ENCODE measurements at places on chromosomes 5 and 9.
A peak's percentile ranks its signal among the peaks of the same experiment; 100 is the strongest.

DNA sequence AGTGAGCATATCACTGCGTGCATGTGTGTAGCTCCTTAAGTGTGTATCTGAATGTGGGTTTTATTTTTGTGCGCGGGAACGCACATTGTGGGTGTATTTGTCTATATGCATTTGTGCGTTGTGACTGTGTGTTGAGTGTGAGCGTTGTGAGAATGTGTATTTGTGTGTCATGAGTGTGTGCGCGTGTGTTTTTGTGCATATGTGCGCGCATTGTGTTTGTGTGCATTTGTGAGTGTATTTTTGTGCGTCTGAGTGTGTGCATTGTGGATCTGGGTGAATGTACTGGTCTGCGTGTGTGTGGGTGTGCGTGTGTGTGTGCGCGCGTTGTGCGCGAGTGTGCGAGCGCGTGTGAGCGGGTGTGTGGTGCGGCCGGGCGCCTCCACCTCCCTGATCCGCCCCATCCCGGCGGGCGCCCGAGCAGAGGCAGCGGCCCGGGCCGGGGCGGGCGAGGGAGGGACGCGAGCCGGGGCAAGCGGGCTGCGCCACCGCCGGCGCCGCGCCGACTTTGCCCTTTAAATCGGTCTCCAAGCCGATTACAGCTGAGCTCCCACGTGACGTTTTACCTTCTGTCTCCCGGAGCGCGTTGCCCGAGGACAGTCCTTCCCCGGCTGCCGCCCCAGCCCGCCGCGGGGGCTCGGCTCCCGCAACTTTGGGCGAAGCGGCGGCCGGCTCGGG, at the start of gene RASGRF2:
RASGRF2 (plus strand) TSS at position 596 of the 675 bp plus-strand sequence. CDS start 376 bp downstream, outside the sequence.
- DNase-seq = peak; percentile 38

- DNase-seq = no peak
These were observed 11.1 kb upstream of the SLC6A19 start for GRCh38 chr5:1190278-1190677.

DNA sequence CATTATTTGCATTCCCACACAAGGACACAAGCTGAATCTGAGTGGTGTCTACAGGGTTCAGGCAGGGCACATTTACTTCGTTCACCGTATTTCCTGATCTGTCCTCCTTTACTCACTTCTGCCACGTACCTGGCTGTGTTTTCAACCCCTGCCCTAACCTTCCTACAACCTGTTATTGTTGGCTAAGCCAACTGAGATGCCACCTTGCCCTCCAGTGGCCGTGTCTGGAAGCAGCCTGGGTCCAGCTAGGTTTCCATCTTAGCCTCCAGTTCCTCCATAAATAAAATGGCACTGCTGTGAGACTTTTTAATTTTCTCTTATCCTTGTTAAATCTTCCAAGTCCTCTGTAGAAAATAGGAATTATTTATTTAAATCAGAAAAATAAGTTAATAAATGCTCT, 64.8 kb downstream of the ATP10B start:
- DNase-seq = no peak

DNA sequence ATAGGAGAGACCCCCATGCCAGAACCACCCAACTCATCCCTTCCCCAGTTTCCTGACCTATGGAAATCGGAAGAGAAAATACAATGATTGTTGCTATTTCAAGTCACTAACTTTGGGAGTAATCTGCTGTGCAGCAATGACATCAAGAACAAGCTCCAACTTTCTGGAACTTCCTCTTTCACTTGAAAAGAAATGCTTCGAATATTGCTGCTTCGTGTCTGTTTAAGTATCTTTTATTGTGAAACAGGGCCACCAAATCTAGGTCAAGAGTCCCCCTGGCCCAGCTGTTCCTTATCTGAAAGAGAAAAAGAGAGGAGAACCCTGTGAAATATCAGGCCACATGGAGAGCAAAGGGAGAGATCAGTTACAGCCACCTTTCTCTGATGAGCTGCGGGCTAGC, 59.4 kb upstream of the DNAH5 start:
- no peak for DNase-seq

- DNase-seq = no peak
These were observed 9.1 kb upstream of the RFK start for GRCh38 chr9:76403352-76403751.
